ENCODE measurements at places on chromosomes 11 and 22.

- DNase-seq: no peak
These were observed 167.8 kb downstream of the RRAS2 start for GRCh38 chr11:14190992-14191778.

GRCh38 chr22:39839917-39840510 lies 53.5 kb downstream of the ENTHD1 start:
- no peak for DNase-seq

- no peak for DNase-seq
These were observed 7.7 kb downstream of the MTFP1 start for GRCh38 chr22:30433227-30433626.

GRCh38 chr11:118212781-118213191 lies 12.0 kb downstream of the JAML start:
- DNase-seq: no peak

DNA sequence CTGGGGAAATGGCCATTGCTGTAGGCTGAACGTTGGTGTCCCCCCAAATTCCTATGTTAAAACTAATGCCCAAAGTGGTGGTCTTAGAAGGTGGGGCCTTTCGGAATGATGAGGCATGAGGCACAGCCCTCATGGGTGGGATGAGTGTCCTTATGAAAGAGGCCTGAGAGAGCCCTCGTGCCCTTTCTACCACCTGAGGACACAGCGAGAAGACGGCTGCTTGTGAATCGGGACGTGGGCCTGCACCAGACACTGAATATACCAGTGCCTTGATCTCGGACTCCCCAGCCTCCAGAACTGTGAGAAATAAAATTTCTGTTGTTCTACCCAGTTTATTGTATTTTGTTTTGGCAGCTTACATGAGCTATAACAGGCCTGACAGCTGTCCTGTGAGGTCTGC lies 162.9 kb upstream of the B3GAT1 start:
- DNase-seq: no peak

GRCh38 chr22:50556703-50557102 lies 6.0 kb downstream of the SYCE3 start:
- DNase-seq: no peak

Measured in breast epithelium (tissue), 4 donors.